Stimulated activated CD8-positive, alpha-beta memory T cell treated with anti-CD3 and anti-CD28 coated beads, Interleukin-4, amount 100 ng/mL, for 1 hour (primary cell): ENCODE measurements at places on chromosomes 5 and 9.
A peak's percentile ranks its signal among the peaks of the same experiment; 100 is the strongest.

GRCh38 chr5:94890907-94891306 is 272.4 kb downstream of the SLF1 start:
- no peak for DNase-seq

GRCh38 chr5:178583279-178583678 is 6.9 kb downstream of the COL23A1 start:
- no peak for DNase-seq

- DNase-seq = no peak
Observed at GRCh38 chr9:135939351-135940265, 21.6 kb downstream of the UBAC1 start.

DNA sequence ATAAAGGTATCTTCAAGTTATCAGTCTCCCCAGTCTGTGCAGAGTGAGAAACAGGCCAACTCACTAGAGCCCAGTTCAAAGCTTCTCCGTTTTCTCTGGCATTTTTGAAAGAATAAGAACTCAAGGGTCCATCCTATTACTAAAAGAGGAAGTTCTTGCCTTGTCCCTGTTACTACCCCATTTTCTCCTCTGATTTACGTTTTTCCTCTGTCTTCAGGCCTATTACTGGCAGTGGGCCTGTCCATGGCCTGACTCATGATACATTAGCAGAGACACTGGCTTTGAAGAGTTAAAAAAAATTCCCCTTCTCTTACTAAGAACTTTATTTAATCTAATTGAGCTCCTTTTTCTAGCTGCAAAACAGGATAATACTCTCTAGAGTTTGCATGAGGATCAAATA is 624.0 kb upstream of the KLF4 start:
- no peak for DNase-seq

- no peak for DNase-seq
Observed at GRCh38 chr5:119279093-119279492, 76.7 kb upstream of the TNFAIP8 start.

GRCh38 chr9:117444501-117444900 is 29.6 kb upstream of the ASTN2 start:
- DNase-seq = no peak

- DNase-seq = no peak
Observed at GRCh38 chr5:177364159-177364962, 6.6 kb downstream of the RGS14 start.

- no peak for DNase-seq
Observed at GRCh38 chr5:133831491-133832224, 136.8 kb downstream of the C5orf15 start.

- no peak for DNase-seq
Observed at GRCh38 chr9:126849591-126850225, 10.7 kb upstream of the ZBTB34 start.

GRCh38 chr5:77936365-77936693 is 160.2 kb upstream of the TBCA start:
- no peak for DNase-seq

- DNase-seq = peak; percentile 46
Observed at GRCh38 chr9:126471084-126471624, 142.6 kb upstream of the LMX1B start.

DNA sequence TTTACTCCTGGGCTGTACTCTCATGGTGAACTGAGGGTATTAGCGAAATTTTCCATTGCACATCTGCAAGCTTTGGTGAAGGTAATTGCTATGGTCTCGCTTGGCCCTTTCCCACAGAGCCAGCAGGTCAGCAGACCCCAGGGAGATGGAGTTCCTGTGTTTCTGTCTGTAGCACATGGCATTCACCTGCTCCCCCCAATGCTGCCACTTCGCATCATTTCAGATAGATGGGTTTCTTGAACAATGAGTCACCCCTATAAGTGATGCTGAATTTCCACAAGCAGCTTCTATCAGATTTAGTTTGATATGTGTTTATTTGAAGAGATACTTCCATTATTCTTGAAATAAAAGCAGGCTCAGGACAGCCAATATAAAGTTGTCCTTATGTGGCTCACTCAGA is 117.8 kb downstream of the ERCC6L2 start:
- no peak for DNase-seq

DNA sequence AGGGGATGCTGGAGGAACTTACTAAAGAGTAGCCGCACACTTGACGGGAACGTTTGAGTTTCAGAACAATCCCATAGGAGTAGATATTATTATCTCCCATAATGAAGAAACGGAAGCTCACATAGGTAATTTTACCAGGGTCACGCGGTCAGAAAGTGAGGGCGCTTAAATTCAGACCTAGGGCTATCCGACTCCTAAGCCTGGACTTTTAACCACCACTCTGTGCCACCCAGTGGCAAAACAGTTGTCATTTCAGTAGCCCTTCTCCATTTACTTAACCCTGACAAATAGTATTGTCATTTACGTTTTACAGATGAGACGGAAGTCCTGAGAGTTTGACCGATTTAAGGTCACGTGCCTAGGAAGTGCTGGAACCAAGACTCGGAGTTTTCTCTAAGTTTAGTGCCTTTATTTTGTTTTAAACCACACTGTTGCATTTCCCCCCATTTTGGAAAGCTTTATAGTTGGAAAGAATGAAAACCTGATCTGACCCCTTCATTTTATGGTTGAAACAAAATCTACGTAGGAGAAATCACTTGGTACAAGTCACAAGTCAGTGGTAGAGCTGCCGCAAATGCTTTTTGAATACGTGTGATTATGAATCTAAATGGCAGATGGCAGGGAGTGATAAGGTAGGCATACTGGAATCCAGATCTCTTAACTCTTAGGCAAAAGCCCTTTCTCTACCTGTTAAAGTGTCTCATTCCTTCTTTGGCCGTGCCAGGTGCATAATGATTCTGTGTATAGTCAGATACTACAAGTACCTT is 650 bp downstream of the MRRF start:
- DNase-seq = no peak

GRCh38 chr9:85030316-85030715 is 360.8 kb downstream of the NTRK2 start:
- no peak for DNase-seq

DNA sequence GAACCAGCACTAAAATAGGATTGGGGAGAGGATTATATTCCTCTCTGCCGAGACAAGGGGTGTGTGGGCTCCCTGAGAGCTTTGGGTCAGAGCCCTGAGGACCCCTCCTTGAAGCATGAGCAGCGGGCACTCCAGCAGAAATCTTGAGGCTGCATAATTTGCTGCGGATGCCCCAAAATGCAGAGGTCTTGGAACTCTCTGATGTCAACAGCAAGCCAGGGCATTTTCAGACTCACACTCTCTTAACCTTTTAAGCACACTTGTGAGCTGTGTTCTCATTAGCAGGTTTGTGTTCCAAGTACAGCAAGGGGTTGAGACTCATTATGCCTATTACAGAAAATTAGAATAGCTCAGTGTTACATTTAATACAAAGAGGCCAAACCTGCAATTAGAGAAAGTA is 513.0 kb upstream of the ADAMTS16 start:
- no peak for DNase-seq
